ENCODE measurements at places on chromosomes 13 and 19.
A peak's percentile ranks its signal among the peaks of the same experiment; 100 is the strongest.

DNA sequence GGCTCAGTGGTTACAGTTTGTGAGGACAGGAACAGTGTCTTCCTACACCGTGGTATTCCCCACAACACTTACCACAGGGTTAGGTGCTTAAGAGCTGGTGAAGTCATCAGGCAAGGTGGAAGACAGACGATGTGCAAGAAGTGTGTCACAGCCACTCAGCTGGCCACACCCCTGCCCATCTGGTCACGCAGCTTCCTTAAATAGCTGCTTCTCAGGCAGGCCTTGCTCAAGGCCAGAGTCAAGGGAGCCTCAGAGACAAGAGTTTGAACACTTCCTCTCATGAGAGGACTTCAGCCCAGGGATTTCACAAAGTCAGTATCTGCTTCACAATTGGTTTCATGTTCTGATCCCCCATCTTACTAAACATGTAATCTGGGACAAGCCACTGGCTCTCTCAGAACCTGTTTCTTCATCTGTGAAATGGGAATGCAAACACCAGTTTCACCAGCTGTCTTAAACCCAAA, 80.3 kb upstream of the FRY start:
- DNase-seq, result no peak

GRCh38 chr19:15427350-15427700, 8.5 kb upstream of the AKAP8L start:
- no peak for DNase-seq

DNA sequence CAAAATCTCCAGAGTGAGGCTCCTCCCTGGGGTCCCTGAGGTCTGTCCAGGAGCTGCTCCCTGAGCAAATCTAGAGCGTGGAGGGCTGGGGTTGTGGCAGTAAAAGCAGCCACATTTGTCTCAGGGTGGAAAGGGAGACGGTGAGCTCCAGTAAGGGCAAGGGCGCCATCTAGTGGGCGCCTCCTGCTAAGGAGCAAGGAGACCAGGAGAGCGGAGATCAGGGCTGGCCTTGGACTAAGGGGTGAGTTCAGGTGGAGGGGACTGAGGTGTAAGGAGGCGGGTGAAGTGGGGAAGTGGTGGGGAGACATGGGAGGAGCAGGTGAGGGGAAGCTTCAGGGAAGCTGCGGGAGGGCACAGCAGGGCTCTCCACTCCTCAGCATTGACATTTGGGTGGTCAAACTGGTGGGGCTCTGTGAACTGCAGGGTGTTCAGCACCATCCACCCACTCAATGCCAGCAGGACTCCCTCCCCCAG, 5.3 kb upstream of the CEACAM21 start:
- peak; percentile 60 for DNase-seq

- DNase-seq, result no peak
These were observed 1094.3 kb downstream of the EFNB2 start for GRCh38 chr13:105441051-105441750.

GRCh38 chr13:50241479-50241878, 226.2 kb downstream of the KCNRG start:
- DNase-seq, result no peak

DNA sequence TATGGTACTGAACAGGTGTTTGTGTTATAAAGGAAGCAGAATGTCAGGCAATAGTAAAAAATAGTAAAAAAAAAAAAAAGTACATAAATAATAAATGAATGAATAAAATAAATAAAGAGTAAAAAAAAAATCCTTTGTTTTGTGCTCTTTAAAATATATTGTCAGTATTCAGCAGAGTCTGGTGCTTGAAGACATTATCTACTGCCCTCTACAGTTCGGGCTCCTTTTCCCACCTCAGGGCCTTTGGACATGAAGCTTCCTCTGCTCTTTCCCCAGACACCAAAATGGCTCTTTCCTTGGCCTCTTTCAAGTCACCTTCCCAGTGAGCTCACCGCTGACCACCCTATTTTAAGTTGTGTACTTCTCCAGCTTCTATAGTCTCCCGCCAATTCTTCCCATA, 137.5 kb downstream of the TNFRSF19 start:
- no peak for DNase-seq

DNA sequence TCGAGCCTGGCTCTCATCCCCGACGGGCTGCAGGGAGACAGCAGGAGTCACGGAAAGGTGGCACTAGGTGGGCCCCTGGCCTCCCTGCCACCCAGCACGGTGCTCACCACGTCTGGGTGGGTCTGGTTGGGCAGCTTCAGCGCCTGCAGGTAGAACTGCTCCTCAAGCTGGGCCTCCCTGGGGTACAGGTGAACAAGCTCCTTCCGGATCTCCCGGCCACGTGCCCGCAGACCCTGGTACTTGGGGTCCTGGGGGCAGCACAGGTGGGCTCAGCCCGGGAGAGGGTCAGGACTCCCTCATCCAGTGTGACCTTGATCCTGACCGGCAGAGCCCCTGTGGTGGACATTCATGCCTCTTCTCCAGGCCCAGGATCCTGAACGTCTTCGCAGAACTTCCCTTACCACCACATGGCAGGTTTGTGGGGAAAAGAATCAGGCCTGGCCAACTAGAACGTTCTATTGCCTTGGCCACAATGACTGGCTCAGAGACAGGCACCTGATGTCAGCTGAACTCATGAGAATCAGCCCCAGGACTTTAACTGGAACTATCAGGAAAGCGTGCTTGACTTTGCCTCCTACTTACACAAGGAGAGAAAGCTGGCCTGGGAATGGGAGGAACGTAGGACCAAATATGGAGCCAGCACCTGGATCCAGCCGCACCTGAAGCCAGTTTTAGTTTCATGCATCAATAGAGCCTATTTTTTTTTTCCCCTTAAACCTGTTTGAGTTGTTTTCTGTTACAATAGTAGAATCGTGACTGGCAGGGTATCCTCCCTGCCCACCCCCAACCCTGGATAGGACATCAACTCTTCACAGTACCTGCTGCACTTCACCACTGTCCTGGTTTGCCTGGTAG, 8.9 kb downstream of the SARS2 start:
- DNase-seq, result no peak

GRCh38 chr19:13302526-13303270, 152.5 kb downstream of the IER2 start:
- DNase-seq, result no peak

DNA sequence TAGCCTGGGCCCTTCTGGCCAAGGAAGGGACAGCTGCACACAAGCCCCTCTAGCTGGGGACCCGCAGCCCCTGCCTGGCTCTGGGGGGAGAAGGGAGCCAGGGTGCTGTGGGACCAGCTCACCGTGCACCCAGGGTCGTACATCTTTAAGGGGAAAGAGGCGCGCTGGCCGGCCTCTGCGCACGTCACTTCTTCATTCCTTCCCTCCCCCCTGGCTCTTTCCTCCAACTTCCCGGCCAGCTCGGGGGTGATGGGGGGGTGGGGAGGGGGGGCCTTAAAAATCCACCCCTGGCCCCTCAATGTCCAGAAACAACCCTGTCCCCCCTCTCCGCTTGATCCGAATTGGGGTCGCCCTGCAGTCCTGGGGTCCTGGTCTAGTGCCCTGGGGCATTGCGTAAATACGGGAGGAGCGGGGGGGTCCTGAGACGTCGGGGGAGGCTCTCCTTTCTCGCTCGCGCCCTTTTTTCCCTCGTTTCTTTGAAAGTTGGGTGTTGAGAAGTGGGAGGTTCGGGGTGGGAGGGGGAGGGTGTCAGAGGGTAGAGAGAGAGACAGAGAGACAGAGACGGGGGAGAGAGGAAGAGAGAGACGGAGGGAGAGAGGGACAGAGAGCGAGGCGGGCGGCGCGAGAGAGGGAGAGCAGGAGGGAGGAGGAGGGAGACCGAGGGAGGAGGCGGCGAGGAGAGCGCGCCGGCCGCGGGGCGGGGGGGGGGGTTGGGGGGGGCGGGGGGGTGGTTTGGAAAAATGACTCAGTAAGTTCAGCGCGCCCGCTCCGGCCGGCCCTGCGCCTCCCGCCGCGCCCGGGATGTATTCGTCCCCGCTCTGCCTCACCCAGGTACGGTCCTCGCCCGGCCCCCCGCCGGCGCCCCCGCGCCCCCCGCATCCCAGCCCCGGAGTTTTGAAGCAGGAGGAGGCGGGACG, at the start of gene NFIC:
NFIC (plus strand) TSS at position 748 of the 917 bp plus-strand sequence; CDS start at position 802, 54 bp downstream.
- peak; percentile 27 for DNase-seq

DNA sequence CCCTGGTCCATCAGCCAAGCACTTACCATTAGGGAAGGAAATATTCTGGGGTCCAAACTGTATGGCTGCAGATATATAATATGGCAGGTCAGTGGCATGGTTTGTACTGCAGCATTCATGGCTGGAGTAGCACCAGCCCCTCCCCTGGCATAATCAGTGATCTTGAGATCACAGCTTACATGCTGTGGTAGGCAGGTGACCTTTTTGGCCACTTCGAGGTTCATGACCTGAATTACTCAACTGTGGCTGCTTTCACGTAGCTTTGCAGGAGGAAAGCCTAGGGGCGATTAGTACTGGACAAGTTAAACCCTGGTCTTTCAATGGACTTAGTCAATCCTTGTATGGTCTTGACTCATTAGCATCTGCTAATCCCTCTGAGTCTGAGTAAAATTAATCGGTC, 169.8 kb downstream of the SPRY2 start:
- DNase-seq, result no peak

DNA sequence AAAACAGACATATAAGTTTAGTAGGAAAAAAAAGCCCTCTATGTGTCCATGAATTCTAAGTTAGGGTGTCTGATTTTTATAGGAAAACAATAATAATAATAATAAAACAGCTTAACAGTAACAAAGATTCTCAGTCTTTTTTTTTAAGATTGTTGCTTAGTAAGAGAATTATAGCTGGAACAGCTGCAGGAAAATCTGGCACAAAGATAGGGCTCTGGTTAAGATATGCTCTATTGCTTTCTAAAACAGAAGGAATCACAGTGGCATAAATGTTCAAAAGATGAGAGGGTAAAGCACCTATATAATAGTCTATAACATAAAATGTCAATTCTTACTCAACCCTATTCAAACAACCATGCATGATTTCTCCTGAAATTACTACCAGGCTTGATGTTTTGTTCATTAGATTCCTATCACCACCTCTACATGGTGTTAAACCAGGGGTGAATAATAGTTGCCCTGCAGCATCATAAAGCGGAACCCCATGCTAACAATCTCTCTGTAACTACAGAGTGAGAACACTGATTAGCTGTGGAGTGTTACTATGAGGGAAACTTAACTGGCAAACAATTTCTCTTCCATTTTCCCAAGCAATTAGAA, 541.4 kb upstream of the MIR17HG start:
- peak; percentile 13 for DNase-seq

DNA sequence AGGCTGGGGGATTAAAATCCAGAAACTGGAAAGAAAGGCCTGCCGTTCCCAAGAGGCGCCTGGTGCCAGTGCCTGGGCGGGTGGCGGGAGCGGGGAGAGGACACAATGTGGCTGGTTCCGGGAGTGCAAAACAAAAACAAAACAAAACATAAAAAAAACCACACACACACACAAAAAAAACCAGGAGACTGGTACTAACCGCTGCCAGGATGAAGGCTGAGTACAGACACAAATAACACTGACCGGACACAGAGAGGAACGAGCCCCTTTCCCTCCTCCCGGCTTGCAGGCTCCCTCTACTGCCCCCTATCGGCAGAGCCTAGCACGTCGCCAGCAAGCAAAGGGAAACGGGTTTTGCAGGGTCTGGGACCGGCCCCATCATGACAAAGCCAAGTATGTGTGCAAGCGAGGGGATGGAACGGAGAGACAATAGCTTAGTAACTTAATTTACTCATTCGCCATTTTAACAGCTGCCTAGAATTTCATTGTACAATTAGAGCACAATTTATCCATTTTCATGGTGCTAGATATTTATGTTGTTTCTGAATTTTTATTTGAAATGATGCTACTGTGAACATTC, 17.9 kb upstream of the ZDHHC20 start:
- DNase-seq, result peak; percentile 85

DNA sequence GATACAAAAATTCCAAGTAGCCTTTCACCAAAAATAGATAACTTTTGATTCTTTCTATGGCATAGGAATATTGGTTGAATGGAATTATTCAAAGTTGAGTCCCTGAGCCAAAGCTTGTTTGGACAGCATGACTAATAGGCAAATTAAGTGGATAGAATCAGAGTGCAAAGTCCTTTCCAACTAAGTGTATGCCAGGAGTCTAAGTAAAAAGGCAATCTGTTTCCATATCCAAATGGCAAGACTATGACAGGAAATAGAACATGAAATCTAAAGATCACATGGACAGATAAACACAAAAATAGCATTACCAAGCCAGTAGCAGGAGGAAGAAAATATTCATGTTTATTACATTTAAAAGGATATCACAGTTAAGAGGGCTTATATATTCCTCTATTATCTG, 804.6 kb downstream of the SLITRK6 start:
- no peak for DNase-seq

DNA sequence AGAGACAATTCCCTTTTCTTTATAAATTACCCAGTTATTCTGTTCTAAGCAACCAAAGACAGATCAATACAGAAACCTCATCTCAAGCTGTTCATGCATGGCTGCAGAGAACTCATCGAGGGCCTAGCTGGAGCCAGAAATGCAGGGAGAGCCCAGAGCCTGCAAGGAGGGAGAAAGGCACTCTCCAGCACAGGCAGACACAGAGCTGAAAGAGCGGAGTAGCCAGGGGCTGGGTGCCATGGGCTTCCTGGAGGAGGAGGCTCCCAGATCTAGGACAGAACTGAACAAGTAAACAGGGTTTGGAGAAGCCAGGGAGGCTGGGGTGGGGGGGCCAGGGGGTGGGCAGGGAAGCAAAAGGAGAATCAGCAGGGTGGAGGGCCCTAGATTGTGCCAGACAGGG, 144.2 kb upstream of the ZNF507 start:
- DNase-seq, result no peak

GRCh38 chr19:18992696-18993095, 40.6 kb downstream of the SUGP2 start:
- no peak for DNase-seq

- DNase-seq, result no peak
These were observed 22.1 kb downstream of the VPS36 start for GRCh38 chr13:52428295-52428694.

- no peak for DNase-seq
These were observed 103.7 kb downstream of the LACC1 start for GRCh38 chr13:43983373-43983772.

Data from NCI-H345 (cell line).